ENCODE measurements at places on chromosomes 5 and 9.

DNA sequence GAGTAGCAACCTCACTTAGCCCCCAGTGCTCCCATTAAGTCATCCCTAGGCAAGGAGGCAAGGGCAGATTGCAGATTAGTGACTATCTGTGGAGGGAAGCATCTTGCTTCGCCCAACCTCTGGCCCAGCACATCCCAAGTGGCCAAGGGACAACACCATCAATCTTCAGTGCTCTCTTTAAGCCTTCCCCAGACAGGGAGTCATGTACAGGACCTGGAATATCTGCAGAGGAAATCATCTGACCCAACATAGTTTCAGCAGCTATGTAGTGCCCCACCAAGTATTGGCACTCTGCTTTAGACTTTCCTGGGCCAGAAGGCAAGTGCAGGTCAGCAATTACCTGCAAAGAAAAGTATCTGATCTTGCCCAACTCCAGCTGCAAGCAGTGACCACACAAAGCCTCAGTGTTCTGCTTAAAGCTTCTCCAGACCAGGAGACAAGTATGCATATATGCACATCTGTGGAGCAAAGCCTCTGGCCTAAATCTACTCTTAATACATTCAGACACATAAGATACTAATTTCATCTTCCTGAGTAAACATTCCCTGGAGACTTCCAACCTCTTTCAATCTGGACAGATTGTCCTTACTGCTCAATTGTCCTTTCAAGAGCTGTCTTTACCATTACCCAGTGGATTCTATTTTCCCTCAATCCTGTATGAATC, 224.8 kb upstream of the VLDLR start:
- no peak for DNase-seq

GRCh38 chr9:95477441-95477840, 39.3 kb downstream of the PTCH1 start:
- DNase-seq: no peak

GRCh38 chr5:74231697-74232096, 408.8 kb downstream of the ENC1 start:
- DNase-seq: no peak

GRCh38 chr5:142053426-142054151, 40.8 kb upstream of the GNPDA1 start:
- DNase-seq: no peak

DNA sequence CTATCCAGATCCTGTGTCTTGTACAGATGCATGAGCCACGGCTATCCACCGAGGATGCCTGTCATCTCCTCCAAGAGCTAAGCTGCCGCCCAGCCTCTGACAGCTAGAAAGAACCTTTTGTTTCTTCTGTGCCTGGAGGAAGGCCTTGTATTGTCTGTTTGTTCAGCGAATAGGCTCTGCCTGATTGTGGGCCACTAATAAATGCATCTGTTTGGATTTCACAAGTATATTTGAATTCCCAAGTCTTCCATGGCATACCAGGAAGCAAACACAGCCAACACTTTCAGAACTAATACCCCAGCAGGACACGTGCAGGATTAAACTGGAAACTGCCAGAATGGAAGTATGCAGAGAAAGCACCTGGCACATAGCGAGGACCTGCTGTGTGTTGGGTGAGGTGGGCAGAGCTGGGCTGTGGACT, 92.7 kb upstream of the NEURL1B start:
- no peak for DNase-seq

GRCh38 chr5:35029333-35029732, 18.4 kb downstream of the AGXT2 start:
- DNase-seq: no peak

DNA sequence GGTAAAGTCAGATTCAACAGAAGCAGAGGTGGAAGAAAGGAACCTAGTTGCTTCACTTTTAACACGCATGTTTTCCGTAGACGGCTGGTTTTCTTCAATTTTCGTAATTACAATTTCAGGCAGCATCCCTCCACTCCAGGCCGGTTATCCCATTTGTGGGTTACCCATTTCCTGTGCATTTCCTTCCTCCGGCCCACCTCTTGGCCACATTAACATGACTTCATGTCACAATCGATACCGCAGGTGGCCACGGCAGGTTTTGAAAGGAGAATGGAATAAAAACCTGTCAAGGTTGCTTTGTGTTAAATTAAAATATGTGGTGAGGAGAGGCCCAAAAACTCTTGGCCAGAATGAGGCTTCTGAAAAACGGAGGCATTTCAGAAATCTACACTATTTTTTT, 130.2 kb downstream of the PCSK5 start:
- DNase-seq: no peak

DNA sequence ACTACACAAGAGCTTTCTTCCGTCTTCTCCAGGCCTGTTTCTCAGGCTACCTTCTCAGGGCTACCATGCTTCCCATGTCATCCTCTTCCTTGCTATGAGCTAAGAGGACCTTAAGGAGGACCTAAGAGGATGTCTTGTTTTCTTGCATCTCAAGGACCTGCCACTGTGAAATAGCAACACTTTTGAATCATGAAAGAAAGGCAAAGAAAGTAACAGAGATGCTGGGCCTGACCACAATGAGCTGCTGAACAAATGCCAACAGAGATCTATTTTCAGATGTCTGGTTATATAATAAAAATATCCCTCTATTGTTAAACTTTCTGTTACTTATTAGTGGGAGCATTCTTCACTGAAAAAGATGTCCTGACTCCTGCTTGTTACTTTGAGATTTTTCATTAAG, 36.7 kb upstream of the ANXA1 start:
- DNase-seq: no peak

DNA sequence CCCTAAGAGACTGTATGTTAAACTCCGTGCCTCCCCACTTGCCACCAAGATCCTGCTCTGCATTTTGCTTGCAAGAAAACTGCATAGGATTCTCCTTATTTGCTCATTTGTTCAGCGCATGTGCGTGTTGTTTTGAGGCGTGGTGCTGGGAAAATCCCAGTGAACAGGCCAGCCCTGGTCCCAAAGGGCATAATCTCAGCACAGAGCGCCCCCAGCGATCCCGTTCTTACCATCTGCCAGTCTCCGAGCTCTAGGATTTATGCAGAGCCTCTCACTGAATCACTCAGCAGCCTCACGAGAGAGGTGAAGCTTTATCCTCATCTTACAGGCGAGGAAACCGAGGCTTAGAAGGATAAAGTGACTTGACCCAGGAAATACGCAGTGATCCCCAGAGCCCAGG, 11.5 kb downstream of the PRRX2 start:
- no peak for DNase-seq

GRCh38 chr5:68189171-68189570, 26.4 kb upstream of the PIK3R1 start:
- DNase-seq: no peak

DNA sequence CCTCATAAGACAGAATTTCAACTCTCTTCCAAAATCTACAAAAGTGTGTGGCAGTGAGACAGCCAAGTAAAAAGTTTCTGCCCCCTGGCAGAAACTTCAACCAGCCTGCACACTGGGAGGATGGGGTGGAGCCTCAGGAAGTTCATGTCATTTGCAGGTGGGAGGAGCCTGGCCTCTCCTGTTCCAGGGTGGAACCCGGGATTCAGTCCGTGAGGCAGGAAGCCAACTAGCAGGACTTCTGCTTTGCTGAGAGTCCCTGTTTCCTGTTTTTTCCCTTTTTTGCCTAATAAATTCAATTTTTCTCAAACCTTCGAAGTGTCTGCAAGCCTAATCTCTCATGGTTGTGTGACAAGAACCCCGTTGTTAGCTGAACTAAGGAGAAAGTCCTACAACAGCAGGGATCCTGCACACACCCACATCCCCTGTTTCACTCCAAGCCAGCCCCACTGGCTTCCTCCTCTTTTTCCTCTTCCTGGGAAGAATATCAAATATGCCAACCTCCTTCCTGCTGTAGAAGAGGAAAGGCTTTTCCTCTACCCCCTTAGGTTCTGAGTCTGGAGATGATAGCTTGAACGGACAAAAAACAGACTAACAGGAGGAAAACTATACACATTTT, 69.3 kb downstream of the ALDH7A1 start:
- DNase-seq: no peak

DNA sequence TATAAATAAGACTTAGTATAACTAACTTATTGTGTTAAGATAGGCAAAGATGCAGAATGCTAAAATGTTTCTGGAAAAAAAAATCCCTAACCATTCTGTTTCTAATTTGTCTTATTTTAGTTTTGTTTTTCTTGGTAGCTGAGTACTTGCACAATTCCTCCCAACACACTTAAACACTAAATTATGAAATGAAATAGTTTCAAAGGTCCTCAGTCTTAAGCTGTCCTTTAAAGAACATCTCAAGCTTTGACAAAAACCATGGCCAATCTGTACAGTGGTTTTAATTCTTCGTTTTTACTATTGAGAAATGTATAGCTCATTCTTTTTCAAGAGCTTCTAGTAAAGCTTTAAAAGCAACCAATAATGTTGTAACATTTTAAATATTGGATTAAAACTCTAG, 171.5 kb downstream of the EDIL3 start:
- DNase-seq: no peak

GRCh38 chr9:95107976-95108375, 209.5 kb downstream of the FANCC start:
- no peak for DNase-seq

DNA sequence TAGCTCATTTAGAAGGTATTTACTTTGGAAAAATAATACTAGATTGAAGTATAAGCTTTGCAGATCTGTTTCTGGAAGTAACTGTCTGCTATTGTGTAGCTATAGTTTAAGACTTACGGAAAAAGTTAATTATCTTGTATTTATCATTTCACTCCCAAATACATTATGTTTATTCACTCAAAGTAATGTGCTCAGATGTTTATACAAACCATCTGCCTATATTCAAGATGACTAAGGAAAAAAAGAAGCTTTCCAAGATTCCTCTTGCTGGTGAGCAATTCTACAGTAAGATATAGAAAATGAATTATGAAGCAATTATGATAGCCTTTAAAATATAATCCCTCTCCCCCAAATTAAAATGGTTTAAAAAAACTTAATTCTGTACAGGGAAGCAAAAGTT, 137.9 kb downstream of the KIAA0825 start:
- DNase-seq: no peak

- DNase-seq: no peak
These were observed 75.1 kb upstream of the RGMB start for GRCh38 chr5:98698359-98698758.

DNA sequence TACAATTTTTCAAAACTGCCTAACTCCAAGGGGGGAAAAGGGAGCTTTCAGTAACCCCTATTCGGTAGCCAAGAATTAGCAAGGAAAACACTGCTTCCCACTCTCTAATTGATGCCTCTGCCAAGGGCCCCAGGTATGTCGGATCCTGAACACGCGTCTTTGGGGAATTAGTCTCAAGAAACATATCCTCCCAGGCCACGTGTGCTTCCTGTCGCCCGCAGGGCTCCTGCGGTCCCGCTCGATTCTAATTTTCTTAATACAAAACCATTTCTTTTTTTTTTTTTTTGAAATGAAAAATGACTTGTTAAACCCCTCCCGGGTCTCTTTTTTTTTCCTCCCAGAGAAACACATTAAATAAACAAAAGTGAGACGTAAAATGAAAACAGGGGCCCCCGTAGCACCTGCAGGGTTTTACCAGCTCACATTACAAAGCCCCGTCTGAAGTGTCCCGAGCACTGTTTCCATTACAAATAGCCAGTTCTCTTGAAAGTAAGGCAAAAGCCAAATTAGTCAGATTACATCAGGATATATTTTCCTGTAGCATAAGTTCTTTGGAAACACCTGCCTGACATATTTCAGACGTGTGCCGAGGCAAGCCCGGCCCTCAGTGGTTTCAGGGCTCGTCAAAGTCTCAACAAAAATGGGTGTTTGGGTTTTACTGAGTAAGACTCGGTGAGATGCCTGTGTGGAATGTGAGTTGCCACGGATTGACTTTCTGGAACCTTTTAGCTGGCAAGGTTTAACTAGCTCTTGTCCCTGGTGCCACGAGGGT, 21.5 kb downstream of the SMIM23 start:
- DNase-seq: no peak

- DNase-seq: no peak
These were observed 74.4 kb downstream of the GLIS3 start for GRCh38 chr9:4225291-4226028.

DNA sequence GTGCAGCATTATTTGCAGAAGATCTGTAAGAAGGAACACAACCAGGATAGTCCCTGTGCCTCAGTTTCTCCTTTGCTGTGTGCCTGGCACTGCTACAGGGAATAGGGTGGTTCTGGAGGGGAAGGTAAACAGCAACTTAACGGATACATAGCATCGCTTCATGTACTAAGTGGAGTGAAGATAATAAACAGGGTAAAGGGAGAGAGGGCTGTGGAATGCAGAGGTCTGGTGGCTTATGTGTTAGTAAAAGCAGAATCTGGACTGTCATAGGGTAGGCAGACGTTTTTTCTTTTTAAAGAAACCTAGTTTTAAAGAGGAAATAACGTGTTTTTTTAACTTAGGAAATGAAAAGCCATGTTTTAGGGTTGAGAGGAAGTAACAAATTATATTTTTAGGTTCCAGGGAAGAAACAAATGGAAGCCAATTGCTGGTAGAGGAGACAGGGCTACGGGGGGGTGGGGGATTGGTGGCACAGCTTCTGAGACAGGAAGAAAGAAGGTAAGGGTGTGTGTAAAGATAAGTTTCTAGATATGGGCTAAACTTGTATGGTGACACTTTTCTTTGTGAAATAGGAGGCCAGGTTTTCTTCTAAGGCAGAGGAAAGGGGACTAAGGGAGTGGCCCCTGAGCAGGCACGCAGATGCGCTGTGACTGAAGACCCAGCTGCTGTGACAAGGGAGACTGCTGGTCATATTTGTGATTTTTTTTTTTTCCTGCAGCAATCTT, 1.3 kb downstream of the GNG10 start:
- no peak for DNase-seq

DNA sequence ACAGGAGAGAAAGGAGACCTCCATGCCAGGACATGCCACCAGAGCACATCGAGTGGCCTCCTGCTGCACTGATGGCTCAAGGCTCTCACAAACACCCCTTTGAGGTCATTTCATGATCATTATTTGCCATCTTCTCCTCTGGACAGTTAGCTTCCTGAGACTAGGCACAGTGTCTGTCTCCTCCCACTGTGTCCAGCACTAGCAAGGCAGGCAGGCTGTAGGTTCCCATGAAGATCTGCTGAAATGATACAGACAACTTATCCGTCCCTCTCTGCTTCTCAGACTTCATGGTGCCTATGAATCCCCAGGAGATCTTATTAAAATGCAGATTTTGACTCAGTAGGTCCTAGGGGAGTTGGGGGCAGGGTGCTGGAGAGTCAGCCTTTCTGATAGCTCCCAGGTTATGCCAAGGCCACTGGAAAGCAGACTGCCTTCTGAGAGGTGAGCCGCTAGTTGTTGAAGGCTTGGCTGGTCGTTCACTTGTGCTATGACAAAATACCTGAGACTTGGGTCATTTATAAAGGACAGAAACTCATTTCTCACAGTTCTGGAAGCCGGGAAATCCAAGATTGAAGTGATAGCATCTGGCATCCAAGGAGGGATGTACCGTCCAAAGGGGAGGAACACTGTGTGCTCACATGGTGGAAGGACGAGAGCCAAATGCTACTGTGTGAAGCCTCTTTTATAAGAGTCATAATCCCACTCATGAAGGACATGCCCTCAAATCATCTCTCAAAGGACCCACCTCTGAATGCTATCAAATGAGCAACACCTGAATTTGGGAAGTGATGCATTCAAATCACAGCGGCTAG, 183.4 kb downstream of the SPOCK1 start:
- DNase-seq: no peak

Data from activated CD8-positive, alpha-beta memory T cell treated with anti-CD3 and anti-CD28 coated beads for 1 hour (primary cell).